ENCODE measurements at places on chromosomes 6 and 20.

DNA sequence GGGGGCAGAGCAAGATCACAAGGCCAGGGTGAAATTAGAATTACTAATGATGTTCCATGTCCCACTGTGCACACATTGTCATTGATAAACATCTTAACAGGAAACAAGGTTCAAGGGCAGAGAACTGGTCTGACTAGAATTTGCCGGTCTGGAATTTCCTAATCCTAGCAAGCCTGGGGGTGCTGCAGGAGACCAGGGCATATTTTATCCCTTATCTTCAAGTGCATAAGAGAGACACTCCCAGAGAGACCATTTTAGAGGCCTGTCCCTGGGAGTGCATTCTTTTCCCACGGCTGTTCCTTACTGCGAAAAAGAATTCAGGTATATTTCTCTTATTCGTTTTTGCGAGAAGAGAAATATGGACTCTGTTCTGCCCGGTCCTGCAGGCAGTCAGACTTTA lies 41.5 kb downstream of the CD83 start:
- DNase-seq, result no peak

- no peak for DNase-seq
Observed at GRCh38 chr20:51560550-51561307, 18.2 kb upstream of the NFATC2 start.

DNA sequence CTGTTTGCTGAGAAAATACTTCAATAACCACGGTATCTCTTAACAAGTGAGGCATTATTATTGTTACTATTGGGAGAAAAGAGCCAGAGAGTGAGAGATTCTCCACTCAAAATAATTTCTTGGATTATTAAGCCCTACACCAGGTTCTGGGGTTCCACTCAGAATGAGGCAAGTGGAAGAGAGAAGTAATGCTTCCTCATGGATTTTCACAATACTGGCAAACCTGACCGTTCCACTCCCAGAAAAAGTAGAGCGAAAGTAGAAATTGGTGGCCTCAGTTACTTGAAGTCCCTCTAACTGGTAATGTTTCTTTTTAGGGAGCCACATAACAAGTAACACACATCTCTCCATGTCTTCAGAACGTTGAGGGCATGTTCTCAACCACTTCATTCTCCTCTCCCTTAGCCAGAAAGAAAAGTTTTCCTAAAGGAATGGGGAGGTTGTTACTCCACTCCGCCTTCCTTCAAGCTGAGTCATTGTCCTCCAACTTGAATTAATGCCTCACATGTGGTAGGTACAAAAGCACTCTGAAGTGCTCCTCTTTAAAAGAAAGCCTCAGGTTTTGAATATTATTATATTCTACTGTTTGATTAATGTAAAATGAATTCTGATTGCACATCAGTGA lies 1.9 kb downstream of the BAG2 start:
- DNase-seq, result no peak

DNA sequence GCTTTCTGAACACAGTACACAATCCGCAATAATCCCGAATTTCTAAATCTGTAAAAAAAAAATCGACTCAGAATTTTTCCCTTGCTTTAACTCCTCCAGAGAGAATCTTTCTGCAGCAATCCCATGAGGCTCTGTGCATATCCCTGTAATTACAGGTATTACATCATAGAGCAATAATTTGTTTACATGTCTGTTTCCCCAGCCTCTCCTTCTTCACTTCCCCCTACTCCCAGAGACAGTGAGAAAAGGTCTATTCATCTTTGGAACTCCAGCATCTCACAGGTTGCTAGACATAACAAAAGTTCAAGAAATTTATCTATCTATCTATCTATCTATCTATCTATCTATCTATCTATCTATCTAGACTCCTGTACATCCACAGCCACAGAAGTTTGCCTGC lies 26.0 kb downstream of the KLHL31 start:
- DNase-seq, result no peak

- DNase-seq, result no peak
Observed at GRCh38 chr6:35728683-35729678, 7.9 kb upstream of the ARMC12 start.

- DNase-seq, result no peak
Observed at GRCh38 chr6:88867841-88868731, 95.3 kb downstream of the RNGTT start.

GRCh38 chr6:43728586-43728985 lies 41.0 kb upstream of the MRPS18A start:
- no peak for DNase-seq

- DNase-seq, result no peak
Observed at GRCh38 chr6:117908246-117909068, 1.4 kb downstream of the SLC35F1 start.

DNA sequence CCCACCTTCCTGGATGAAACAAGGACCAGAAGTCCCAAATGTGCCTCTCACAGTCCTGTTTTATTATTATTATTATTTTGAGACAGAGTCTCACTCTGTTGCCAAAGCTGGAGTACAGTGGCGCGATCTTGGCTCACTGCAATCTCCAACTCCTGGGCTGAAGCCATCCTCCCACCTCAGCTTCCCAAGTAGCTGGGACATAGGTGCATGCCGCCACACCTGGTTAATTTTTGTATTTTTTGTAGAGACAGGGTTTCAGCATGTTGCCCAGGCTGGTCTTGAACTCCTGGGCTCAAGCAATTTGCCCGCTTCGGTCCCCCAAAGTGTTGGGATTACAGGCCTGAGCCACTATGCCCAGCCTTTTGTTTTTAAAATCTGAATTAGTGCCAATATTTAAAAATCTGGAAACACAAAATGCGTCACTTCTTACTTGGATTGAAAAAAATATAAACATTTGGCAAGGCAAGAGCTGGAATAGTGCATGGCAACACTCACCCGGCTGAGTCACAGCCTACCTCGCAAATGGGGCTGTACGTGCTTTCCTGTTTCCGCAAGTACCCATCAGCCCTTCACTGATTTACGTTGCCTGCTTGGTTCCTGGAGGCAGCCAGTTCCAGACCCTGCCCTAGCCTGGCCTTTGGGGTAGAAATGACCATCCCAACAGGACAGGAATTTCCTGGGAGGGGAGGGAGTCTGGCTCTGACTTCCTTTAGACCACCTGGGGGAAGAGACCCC lies 6.3 kb downstream of the SDCBP2 start:
- DNase-seq, result no peak

GRCh38 chr6:39876826-39877225 lies 57.4 kb downstream of the MOCS1 start:
- no peak for DNase-seq

GRCh38 chr6:13014504-13015378 lies 298.2 kb downstream of the PHACTR1 start:
- DNase-seq, result no peak

DNA sequence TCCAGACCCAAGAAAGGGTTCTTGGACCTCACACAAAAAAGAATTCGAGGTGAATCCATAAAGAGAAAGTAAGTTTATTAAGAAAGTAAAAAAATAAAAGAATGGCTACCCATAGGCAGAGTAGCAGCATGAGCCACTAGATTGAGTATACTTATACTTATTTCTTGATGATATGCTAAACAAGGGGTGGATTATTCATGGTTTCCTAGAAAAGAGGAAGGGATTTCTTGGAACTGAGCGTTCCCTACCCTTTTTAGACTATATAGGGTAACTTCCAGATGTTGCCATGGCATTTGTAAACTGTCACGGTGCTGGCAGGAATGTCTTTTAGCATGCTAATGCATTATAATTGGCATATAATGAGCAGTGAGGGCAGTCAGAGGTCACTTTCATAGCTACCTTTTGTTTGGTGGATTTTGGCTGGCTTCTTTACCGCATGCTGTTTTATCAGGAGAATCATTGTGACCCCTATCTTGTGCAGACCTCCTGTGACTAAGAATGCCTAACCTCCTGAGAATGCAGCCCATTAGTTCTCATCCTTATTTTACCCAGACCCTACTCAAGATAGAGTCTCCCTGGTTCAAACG lies 44.3 kb downstream of the TENT5A start:
- no peak for DNase-seq

DNA sequence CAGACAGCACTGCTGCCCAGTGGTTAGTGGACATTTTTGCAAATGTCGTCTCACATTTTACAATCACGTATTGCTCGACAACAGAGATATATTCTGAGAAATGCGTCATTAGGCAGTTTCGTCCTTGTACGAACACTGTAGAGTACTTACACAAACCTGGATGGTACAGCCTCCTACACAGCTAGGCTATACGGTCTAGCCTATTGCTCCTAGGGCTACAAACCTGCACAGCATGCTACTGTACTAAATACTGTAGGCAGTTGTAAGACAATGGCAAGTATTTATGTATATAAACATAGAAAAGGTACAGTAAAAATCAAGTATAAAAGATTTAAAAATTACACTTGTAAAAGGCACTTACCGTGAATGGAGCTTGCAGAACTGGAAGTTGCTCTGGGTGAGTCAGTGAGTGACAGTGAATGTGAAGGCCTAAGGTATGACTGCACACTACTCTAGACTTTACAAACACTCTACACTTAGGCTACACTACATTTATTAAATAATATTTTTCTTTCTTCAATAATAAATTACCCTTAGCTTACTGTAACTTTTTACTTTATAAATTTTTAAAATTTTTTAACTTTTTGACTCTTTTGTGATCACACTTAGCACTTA lies 43.1 kb downstream of the ALDH5A1 start:
- no peak for DNase-seq

GRCh38 chr20:1920252-1920651 lies 25.0 kb downstream of the SIRPA start:
- no peak for DNase-seq

DNA sequence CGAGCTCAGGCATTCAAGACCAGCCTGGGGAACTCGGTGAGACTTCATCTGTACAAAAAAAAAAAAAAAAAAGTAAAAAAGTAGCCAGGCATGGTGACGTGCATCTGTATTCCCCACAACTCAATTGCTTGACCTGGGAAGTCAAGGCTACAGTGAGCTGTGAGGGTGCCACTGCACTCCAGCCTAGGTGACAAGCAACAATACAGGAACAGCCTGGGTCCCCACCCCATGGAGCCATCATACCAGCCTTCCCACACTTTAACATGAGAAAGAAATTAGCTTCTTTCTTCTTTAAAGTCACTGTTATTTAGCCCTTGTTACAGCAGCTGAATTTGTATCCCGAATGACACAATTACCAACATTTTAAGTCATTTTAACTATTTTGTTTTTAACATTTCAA lies 56.1 kb downstream of the SCML4 start:
- DNase-seq, result no peak

DNA sequence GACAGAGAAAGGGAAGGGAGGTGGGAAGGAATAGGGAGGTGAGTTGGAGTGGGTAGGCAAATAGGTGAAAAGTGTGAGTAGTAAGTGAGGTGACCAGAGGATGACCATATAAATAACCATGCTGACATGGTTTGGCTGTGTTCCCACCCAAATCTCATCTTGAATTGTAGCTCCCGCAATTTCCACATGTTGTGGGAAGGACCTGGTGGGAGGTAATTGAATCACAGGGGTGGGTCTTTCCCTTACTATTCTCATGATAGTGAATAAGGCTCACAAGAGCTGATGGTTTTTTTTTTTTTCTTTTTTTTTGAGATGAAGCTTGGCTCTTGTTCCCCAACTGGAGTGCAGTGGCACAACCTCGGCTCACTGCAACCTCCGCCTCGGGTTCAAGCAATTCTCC lies 21.5 kb upstream of the SMIM13 start:
- DNase-seq, result no peak

DNA sequence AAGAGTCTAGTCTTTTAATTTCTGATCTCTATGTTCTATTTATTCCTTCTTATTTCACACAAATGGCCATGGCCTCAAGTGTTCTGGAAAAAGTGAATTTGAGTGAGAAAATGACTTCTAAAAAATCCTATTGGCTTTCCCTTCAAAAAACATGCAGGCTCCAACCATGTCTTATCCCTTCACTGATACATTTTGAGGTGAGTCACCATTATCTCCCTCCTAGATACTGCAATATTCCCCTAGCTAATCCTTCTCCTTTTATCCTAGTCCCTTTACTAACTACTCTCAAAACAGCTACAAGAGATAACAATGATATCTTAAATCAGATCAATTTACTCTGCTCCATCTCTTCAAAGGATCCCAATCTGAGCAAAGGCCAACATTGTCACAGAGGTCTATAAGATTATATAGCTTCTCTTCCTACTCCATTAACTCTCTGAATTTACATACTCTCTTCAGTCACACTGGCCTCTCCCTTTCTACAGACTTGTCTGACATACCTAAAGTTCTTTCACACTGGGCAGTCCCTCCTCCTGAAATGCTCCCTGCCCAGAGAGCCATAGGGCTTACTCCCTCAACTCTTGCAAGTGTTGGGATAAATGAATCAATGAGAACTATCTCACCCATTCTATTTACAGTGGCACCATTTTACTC lies 129.2 kb downstream of the TENT5A start:
- no peak for DNase-seq

DNA sequence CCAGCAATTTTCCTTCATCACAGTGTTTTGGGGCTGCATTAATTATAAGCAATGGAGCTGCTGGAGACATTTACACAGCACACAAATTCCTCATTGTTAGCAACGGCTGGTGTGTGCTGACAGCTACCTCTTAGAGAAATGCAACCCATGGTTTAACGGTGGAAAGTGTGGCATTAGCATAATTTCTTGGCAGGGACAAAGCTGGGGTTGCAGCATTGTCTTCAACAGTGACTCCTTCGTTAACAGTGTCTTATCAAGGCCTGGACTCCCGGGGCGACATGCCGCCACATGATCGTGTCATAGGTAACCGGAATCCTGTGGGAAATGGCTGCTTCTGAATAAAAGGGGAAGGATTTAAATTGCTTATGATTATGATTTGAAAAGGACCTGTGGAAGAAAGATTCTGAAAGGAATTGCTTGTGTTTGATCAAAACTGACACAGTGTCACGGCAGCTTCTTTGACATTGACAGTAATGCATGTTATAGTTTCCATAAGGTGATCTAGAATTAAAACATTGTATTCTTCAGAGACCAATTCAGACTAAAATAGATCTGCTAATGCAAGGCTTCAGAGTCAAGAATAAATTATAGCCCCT lies 128.0 kb downstream of the UST start:
- DNase-seq, result no peak

GRCh38 chr6:143293523-143293922 lies 157.0 kb downstream of the ADAT2 start:
- DNase-seq, result no peak

GRCh38 chr20:8097307-8097706 lies 34.8 kb upstream of the PLCB1 start:
- DNase-seq, result no peak

DNA sequence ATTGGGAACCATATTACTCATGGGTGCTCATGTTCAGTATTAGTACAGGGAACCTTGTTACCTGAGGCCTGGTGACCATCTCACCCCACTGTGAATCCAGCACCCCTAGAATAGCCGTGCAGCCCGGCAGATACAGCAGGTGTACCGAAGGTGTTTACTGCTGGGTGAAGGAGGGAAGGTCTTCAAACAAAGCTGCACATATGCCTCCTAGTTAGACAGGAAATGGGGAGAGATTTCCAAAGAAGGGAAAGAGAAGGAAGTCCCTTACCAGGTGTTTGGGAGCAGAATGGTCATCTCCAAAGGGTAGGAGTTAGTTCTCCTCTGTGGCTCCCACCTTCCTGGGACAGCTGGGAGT lies 2.4 kb upstream of the CST1 start:
- DNase-seq, result no peak

GRCh38 chr6:14792118-14792955 lies 453.5 kb upstream of the JARID2 start:
- DNase-seq, result no peak

- DNase-seq, result no peak
Observed at GRCh38 chr6:147922799-147923198, 414.3 kb downstream of the SAMD5 start.

GRCh38 chr6:163398115-163398514 lies 16.4 kb upstream of the QKI start:
- DNase-seq, result no peak

- DNase-seq, result no peak
Observed at GRCh38 chr6:85493389-85493788, 43.5 kb downstream of the NT5E start.

GRCh38 chr6:2851727-2852513 lies 10.3 kb upstream of the SERPINB1 start:
- DNase-seq, result no peak
